ENCODE measurements at places on chromosomes 13 and 19.

GRCh38 chr19:54266133-54266532 lies 9.1 kb upstream of the LILRB5 start:
- DNase-seq: peak; percentile 56

GRCh38 chr13:113298043-113298945 lies 1.3 kb downstream of the LAMP1 start:
- DNase-seq: no peak

DNA sequence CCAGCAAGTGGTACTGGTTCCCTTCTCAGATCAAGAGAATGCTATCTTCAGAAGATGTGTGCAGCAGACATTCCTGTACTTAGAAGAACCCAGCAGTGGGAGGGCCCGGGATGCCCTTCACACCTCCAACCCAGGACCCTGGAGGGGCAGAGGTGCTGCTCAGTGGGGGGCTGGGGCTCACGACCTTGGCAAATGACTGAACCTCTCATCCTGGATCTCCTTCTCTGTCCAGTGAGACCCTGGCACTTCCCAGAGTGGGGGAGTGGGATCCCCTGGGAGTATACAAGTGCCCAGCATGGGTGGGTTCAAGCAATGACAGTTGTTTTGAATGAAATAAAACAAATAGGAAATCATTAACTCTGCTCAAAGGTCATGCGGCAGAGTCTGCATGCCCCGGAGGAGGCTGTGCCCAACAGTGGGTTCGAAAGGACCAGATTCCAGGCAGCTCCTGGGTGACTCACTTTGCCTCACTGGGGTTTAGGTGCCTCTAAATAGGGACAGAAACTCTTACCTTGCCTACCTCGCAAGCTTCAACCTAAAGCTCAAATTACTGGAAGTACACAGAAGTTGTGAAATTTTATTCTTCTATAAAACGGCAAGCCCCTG lies 26.9 kb downstream of the GGACT start:
- no peak for DNase-seq

DNA sequence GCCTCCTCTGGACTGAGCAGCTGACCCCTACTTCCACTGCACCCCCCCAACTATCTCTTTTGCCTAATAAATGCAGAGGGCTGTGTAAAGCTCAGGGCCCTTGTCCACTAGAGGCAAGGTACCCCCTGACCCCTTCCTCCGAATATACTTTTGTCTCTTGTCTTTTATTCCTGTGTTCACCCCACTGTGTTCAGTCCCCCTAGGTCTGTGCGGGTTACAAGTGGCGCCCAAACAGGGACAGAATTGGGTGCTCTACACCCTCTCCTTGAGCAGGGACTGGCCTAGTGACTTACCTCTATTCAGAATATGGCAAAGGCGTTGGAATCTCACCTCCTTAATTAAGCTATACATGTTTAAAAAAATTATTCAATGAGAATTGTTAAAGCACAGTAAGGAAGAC lies 15.0 kb downstream of the ZNF350 start:
- peak; percentile 12 for DNase-seq

DNA sequence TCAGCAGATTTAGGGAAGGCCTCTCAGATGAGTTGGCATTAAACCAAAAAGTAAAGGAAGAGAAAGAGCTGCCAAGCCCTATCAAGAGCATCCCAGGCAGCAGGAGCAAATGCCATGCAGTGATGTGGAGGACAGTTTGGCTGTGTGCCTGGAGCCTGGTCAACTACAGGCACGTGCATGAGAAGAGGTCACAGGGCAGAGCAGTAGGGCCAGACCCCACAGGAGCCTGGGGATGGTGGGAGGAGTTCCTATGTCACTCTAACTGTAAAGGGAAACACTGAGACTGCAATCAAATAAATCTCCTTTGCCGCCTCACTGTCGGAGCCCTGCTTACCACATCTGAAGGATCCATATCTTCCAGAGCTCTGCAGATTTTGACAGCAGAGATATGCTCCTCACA lies 240.5 kb downstream of the ENOX1 start:
- no peak for DNase-seq

GRCh38 chr19:30879225-30879624 lies 470.0 kb downstream of the TSHZ3 start:
- no peak for DNase-seq

DNA sequence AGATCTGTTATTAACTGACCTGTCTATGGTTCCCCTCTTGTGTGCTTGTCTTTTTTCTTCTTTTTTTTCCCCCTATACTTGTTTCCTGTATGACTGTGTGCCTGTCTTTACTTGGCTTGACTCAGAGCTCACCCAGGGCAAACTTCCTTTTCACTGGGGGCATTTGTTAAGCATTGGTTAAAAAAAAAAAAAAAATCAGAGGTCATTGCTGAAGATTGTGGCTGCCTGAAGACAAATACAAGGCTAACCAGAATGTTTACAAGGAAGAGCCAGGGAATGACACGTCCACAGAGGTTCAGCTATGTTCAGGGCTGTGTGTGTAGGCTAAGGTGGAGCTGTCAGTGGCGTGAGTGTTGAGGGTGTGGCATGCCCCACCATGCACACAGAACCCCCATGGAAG lies 47.1 kb downstream of the LNX2 start:
- DNase-seq: no peak

DNA sequence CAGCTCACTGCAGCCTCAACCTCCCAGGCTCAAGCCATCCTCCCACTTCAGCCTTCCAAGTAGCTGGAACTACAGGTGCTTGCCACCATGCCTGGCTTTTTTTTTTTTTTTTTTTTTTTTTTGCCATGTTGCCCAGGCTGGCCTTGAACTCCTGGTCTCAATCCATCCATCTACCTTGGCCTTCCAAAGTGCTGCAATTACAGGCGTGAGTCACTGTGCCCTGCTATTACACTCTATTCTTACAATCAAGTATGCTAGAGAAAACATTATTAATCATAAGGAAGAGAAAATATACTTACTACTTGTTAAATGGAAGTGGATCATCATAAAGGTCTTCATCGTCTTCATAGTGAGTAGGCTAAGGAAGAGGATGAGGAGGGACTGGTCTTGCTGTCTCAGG lies 93.3 kb upstream of the DOCK9 start:
- no peak for DNase-seq

DNA sequence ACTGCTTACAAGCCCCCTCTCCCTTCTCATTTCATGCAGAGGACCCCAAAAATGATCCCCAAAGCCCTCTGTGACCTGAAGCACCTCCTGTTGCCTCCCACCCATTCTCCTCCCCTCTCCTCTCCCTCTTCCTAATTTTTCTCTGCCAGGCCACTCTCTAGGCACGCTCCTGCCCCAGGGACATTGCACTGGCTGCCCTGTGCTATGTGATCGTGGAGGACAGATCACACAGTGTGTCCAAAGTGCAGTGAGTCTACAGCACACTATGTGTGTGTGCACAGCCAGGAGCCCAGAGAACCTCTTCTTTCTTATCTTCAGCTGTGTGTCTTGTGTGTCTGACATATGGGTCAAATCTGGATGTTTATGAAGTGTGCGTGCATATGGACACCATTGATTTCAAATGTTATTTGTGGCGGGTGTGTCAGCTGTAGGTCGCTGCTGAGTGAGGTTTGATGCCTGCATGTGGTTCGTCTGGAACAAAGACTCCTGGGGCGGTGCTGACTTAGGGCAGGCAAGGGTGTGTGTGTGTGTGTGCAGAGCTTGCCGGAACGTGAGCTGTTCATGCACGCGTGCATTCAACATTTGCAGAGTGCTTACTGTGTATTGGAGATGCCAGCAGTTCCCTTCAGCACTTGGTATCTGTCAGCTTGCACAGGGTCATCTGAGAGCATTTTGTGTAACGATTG lies 2.1 kb upstream of the KLHL26 start:
- no peak for DNase-seq

- no peak for DNase-seq
Measured at GRCh38 chr13:32845952-32846950, 170.0 kb upstream of the KL start.

- no peak for DNase-seq
Measured at GRCh38 chr13:107118506-107118905, 550.6 kb upstream of the ARGLU1 start.

DNA sequence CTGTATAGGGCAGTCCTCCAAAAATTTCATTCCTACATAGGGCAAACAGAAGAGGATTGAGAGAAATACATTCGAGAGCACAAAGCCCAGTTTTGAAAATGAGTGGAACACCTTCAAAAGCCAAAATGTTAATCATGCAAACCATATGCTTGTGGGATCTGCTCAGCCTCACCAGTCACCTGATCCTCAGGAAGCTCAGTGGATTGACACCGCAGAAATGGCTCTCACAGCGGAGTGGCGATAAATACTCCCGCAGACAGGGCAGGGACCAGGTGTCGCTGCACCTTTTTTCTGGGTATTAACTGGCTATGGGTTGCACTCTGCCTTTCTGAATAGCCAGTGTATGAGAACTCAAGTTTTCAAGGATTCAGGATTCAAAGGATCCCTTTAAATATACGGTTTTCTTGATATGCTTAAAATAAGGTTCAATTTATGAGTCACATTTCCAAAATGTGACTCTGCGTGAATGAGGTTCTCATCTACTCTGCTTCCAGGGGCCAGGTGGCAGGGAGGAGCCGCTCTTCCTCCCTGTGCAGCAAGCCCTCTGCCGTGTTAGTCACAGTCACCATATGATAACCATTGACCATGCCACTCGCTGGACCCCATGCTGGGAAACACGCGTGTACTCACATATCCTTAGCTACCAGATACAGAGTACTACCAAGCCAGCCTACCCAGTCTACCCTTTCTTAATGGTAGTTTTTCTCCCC lies 18.3 kb upstream of the DHRS12 start:
- peak; percentile 37 for DNase-seq

DNA sequence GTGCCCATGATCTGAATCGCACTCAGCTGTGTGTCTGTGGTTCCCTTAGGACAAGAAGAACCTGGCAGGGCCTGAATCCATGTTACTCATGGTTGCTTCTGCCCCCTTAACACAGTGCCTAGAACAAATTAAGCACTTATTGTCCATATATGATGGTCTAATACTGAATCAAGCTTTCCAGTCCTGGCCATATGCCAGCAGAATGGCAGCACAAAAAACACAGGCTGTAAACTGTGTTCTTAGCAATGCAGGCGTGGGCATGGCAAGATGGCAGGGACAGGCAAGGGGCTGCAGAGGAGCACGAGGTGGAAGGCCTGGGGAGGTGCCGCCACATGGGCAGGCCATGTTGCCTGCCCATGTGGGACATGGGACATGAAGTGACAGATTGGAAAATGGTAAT lies 68.2 kb downstream of the LATS2 start:
- DNase-seq: no peak

- no peak for DNase-seq
Measured at GRCh38 chr13:27450921-27451471, 632 bp upstream of the MTIF3 start.

DNA sequence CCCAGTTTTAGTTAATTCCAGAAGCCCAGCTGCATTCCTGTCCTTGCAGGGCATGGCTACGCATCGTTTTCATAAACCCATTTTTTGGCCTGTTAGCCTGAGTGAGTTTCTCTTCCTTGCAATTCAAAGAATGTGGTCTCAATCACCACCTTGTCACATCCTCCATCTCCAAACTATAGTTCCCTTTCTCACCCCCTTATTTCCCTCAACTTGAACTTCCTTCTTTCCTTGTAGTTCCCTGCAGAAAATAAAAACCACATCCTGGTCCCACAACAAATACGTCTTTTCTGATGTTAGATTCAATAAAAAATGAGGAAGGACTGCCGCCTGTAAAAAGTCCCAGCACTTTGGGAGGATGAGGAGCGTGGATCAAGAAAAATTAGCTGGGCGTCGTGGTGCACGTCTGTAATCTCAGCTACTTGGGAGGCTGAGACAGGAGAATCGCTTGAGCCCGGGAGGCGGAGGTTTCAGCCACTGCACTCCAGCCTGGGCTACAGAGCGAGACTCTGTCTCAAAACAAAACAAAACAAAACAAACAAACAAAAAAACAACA lies 13.2 kb downstream of the ADGRE3 start:
- DNase-seq: no peak

GRCh38 chr19:948842-949496 lies 23.1 kb downstream of the ARID3A start:
- no peak for DNase-seq

- DNase-seq: no peak
Measured at GRCh38 chr13:42753697-42754096, 27.7 kb upstream of the FAM216B start.

GRCh38 chr13:61350341-61350740 lies 65.3 kb downstream of the PCDH20 start:
- no peak for DNase-seq

- no peak for DNase-seq
Measured at GRCh38 chr13:77360032-77360685, 33.3 kb upstream of the MYCBP2 start.

- no peak for DNase-seq
Measured at GRCh38 chr19:17611462-17612244, 56.2 kb downstream of the COLGALT1 start.

- DNase-seq: no peak
Measured at GRCh38 chr13:40755082-40755700, 15.8 kb downstream of the MRPS31 start.

DNA sequence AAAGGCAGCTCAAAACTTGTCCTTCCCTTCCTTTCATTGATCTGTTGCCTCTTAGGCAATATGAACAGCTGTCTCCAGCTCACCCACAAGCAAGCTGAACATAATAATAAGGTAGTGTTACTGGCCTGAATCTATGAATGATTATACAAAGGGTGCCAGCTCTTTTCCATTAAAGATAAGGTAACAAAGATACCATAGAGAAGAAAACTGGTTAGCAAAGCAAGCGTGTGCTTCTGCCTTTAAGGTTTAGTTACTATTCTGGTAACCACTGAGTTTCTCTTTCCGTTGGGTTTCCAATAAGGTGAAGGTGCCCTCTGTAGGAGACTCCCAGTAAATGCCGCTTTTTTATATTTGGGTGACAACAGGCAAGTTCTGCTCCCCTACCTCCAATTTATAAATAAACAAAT lies 12.1 kb upstream of the DACH1 start:
- DNase-seq: no peak

DNA sequence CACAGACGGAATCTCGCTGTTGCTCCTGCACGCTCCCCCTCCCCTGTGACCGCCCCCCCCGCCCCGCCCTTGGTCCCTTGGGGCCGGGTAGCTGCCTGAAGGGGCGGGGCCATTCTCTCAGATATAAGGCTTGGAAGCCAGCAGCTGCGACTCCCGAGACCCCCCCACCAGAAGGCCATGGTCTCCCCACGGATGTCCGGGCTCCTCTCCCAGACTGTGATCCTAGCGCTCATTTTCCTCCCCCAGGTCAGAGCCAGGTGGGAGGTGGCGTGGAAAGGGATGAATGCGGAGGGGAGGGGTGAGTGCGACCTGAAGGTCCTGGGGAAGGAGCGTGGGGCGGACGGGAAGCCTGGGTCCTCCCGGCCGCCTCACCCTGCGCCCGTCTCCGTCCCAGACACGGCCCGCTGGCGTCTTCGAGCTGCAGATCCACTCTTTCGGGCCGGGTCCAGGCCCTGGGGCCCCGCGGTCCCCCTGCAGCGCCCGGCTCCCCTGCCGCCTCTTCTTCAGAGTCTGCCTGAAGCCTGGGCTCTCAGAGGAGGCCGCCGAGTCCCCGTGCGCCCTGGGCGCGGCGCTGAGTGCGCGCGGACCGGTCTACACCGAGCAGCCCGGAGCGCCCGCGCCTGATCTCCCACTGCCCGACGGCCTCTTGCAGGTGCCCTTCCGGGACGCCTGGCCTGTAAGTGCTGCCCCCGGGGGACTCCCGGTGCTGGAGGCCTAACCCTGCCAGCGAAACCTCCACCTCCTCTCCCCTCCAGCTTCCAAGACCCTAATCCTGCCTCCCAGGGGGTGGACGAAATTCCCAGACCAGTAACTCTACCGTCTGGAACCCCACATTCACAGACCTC lies at the start of gene DLL3:
Gene DLL3, plus strand, starts transcription at position 150 of the 845 bp plus-strand sequence. Its CDS starts 28 bp downstream, at position 178.
- no peak for DNase-seq

GRCh38 chr13:44425041-44425814 lies 51.6 kb downstream of the SERP2 start:
- DNase-seq: no peak

Measured in CD4-positive, alpha-beta T cell treated with Interleukin-15 for 4 hours (primary cell).